Epithelial cell of esophagus (primary cell): ENCODE measurements at places on chromosomes 5 and 9.

DNA sequence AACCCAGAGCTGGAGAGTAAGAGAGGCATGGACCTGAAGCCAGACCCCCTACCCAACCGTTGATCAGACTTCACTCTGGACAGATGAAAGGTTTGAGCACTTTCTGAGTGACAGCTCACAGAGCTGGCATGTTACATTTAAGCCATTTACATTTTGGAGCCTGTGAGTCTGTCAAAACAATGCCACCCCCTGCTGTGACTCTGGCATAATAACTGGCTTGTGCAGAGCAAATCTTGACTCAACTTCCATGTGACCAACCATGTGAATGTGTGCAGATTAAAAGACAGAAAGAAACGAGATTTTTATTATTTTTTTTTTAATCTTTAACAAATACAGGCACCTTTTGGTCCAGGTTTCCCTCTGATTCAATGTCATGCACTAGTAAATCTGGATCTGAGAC is 48.5 kb downstream of the MFAP3 start:
- no peak for DNase-seq

DNA sequence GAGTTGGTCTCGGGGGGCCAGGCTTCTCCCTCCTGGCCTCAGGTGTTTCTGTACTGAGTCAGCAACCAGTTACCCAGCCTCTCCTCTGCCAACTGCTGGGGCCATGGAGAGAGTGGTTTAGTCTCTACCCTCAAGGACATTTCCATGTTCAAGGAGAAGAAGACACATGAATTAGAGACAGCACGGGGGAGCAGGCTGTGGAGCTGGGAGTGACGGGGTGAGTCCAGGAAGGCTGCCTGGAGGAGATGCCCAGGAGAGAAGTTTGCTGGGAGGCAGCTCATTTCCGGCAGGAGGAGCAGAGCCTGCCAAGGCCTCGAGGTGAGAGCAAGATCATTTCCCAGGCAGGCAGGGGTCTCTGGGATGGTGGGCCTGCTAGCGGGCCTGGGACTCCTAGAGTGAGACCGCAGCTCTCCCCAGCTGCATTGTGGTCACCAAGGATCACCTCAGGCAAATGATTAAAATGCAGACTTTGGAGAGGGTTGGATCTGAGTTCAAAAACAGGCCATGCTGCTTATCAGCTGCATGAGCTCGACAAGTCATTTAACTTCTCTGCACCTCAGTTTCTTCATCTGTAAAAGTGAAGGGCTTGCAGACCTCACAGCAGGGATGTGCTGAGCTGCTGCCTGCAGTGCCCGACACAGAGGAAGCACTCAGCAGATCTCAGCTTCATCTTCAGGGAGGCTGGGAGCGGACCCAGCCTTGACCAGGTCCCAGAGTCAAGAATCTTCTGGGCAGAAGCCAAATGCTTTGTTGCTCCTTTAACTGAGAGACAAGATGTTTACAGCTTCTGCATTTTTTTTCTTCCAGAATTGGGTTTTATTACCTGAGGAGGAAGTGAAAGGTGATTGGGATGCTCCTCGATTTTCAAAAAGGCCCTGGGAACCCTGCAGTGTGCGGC is 35.2 kb downstream of the NEK6 start:
- DNase-seq = peak; percentile 48

GRCh38 chr5:179278119-179278518 is 67.1 kb downstream of the ADAMTS2 start:
- no peak for DNase-seq

DNA sequence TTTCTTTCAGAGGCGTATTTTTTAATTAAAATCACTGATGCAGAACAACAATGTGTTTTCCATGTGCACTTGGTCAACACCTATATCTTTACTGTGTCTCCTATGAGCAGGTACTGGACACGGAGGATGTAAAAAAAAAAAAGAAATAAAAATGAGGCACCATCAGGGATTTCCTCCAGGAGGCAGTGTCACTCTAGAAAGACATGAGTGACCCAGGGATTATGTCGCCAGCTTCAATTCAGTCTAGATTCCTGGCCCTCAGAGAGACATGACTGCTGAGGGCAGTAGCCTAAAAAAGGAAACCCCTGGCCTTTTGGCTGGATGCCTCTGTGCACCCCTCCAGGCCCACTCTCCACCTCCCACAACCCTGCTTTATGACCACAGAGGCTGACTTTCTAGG is 18.3 kb upstream of the IL33 start:
- peak; percentile 40 for DNase-seq

DNA sequence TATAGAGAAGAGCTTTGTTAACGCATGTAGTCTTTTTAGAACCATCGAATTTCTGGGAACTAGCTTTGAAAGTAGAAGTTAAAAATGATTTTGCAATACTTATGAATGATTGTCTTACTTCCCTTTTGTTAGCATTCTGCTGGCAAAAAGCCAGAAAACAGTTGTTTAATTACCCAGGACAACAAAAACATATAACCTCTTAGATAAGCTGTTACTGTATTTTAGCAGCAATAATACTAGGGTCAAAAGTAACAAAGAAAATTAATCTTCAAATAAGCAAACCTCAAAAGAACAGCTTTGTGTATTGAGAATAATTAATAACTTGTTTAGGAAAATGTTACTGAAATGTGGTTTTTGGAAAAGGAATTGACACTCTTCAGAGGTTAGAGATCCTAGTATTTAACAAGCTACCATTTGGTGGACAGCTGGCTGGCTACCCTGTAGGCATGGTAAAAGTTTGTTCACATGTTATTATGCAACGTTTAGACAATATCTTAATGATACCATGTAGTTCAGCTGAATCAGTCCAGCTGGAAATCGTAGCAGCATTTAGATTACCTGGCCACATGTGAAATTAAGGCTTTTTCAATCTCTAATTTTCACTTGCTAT is 3.8 kb downstream of the FGF10 start:
- DNase-seq = no peak

DNA sequence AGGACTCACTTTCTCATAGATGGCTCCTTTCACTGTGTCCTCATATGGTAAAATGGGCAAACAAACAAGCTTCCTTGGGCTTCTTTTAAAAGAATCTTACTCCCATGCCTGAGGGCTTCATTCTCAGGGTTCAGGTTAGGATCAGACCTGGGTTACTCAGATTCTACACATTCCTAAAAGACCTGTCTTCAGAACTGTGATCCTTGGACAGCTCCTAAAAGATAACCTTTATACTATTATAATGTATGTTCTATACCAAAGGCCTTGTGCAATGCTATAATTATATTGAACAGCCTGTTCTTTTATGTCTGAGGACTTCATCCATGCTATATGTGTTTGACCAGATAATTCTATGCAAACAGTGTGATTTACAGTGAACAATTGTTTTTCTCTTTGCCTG is 264.4 kb upstream of the CDH10 start:
- DNase-seq = no peak

GRCh38 chr5:168822745-168823281 is 243.6 kb upstream of the PANK3 start:
- DNase-seq = peak; percentile 61

- peak; percentile 79 for DNase-seq
Observed at GRCh38 chr9:28735738-28736342, 1162.6 kb upstream of the C9orf72 start.

GRCh38 chr9:102855641-102856040 is 139.5 kb upstream of the CYLC2 start:
- no peak for DNase-seq

DNA sequence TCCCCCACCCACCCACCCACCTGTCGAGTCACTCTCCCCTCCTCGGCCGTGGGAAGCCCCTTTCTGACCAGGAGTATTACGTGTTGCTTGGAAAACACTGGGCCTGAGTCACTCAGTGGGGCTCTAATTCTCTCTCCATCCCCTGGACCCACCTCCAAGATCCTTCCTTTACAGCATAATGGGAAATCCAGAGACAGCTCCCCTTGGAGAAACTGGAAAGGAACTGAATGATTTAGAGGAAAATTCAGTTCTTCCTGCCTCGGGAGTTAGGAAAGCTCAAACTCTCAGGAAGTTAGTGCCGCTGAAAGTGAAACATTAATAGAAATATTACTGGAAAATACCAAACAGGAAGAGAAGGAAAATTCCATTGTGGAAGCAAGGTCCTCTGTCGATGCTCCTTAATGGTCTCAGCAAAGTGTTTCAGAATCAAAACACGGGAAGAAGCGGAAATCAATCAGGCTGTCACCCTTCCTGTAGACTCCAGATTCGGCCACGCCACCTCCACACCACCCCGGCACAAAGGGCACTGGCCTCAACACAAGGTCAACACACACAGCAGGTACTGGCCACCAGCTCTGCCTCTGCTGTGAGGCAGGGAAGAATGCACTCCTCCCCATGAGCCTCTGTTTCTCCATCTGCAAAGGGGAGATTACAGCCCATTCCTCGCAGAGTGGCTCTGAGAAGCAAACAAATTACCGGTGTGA is 9.6 kb downstream of the SHB start:
- DNase-seq = no peak
